ENCODE measurements at places on chromosomes 7 and 10. TPM values are rescaled to one million over a fixed set of nuclear protein-coding genes. Genes with fewer than 3 reads are reported as not detected.

GPR85 gene
- total RNA-seq = 8.6 TPM

SLF2 gene
- 44.8 TPM for total RNA-seq

SPAM1 gene
- total RNA-seq = not detected

EFCAB10 gene
- total RNA-seq = not detected

GPNMB gene
- total RNA-seq = 280 TPM

CHAT gene
- total RNA-seq = not detected

ZNF680 gene
- total RNA-seq = 12.9 TPM

FAM25C gene
- total RNA-seq = not detected

C10orf71 gene
- not detected for total RNA-seq

AOAH gene
- total RNA-seq = not detected

PDGFA gene
- total RNA-seq = 20.4 TPM

BLNK gene
- total RNA-seq = not detected

IQUB gene
- 0.50 TPM for total RNA-seq

ZNF804B gene
- not detected for total RNA-seq

AP1S1 gene
- 201 TPM for total RNA-seq

GRM8 gene
- total RNA-seq = not detected

BET1 gene
- total RNA-seq = 66.6 TPM

PILRA gene
- 0.12 TPM for total RNA-seq

PNPLA8 gene
- 41.9 TPM for total RNA-seq

YAE1 gene
- total RNA-seq = 32.4 TPM

OR6B1 gene
- total RNA-seq = not detected

ERVW-1 gene
- not detected for total RNA-seq

SERPINE1 gene
- total RNA-seq = 462 TPM

PPP1R3A gene
- not detected for total RNA-seq

ALOX5 gene
- not detected for total RNA-seq

AKR1C3 gene
- total RNA-seq = 26.7 TPM

RAB19 gene
- total RNA-seq = not detected

GIMAP1 gene
- total RNA-seq = under 0.01 TPM

AASS gene
- 31.1 TPM for total RNA-seq

PLAC9 gene
- 1.9 TPM for total RNA-seq

HDAC9 gene
- total RNA-seq = 20.2 TPM

Measured in uterine smooth muscle cell (primary cell).